ENCODE measurements at places on chromosomes 2 and 18.

DNA sequence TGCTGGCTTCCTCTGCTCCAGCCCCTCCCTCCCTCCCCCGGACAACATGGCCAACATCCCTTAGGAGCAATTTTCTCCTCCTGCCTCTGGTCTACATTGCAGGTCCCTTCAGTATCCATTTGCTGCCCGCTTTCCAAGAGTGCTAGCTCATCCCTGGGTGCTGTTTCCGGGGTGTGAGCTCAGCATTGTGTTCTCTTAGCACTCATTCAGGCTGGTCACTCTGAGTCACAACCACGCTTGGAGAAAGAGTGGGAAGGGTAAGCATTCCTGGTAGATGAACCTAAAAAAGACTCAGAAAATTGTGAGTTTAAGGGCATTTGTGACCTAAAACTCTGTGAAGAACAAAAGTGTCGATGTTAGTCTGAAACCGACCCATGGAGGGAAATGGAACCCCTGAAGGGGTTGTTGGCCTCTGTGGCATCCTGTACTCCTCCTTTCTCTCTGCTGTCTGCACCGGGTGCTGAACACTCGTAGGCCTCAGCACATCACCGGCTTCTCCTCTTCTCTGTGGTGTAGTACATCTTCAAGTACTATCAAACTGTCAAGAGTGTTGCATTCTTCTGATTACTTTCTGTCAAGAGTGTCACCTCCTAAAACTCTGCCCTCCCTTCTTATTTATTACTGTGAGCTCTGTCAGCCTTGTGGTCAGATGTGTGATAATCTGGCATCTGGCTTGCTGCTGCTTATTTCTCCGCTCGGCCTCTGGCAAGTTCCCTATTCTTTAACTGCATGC, 73.0 kb downstream of the CTNNA2 start:
- DNase-seq = no peak

- no peak for DNase-seq
Observed at GRCh38 chr18:35507192-35507591, 9.4 kb upstream of the INO80C start.

GRCh38 chr2:239283288-239283945, 117.4 kb downstream of the HDAC4 start:
- no peak for DNase-seq

GRCh38 chr2:155033652-155034051, 335.2 kb downstream of the KCNJ3 start:
- DNase-seq = no peak

- no peak for DNase-seq
Observed at GRCh38 chr18:38851526-38851925, 1285.9 kb upstream of the CELF4 start.

- no peak for DNase-seq
Observed at GRCh38 chr18:74171910-74172606, 23.7 kb downstream of the TIMM21 start.

DNA sequence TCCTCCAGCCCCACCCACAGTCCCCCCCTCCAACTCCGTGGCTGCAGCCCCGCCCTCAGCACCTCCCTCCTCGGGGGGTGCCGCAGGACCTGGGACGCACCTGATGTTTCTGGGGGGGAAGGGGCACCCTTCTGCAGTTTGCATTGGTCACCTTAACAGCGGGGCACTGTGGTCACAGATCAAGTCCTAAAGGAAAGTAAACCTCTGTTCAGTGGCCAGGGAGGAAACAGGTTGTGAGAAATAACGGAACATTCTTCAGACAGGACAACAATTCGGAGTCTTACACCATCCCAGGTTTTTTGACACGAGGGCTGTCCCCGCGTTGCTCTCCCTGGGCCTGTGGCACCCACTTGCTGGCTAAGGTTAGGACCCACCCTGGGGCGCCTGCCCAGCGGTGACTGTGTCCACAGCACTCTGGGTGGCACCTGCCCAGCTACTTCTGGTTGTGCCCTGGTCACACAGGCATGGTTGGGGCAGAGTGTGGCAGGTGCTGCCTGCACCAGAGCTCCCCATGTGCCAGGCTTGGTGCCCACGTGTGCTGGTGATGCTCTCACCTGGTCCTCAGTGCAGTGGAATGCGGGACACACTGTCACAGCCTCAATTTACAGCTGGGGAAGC, 93.5 kb upstream of the OTOS start:
- no peak for DNase-seq

- DNase-seq = no peak
Observed at GRCh38 chr2:117661619-117662018, 152.9 kb upstream of the DDX18 start.

DNA sequence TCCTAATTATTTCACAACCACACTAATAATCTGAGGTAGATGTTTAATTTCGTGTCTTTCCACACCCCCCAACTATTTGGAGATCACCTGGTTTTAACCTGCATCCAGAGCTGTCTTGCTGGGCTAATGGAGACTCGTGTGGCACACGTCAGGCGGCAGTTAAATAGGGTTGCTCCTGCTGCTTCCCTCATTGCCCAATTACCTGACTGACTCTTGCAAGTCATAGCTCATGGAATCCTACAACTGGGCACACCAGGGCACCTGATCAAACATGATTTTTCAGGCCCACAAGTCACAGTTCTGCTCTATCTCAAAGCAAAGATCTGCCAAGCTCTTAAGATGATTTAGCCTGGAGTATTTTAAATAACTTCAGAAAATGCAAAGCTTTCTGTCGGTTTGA, 1430.4 kb upstream of the ACVR2A start:
- no peak for DNase-seq

DNA sequence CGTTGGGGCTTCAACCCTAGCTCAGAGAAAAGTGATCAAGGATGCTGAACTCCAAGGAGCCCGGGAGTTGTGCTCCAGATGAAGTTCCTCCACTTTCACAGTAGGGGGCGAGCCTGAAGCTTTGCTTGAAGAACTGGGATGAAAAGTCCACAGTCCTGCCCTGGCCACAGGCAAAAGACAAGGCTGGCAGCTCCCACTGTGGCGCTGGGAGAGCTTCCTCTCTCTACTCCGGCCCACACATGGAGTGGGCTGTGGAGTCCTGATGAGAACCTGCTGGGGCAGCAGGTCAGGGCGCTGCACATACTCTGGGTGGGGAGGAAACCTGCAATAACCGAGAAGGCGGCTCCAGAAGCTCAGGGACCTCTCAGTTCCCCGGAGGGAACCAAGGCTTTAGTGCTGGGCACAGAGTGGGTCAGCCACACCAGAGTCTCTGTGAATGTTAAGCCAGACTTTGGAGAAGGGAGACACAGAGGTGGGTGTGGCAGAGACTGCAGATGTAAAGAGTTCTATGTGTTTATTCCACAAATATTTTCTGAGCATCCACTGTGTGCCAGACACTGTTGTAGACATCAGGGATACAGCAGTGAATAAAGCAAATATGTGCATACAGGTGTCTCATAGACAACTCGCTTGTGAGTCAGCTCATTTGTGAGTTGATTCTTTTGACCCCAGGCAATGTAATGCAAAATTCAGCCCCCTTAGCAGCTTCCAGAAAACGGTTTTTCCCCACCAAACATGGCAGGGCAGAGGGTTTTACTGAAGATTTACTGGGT, 48.0 kb upstream of the MRPL33 start:
- peak; percentile 15 for DNase-seq

DNA sequence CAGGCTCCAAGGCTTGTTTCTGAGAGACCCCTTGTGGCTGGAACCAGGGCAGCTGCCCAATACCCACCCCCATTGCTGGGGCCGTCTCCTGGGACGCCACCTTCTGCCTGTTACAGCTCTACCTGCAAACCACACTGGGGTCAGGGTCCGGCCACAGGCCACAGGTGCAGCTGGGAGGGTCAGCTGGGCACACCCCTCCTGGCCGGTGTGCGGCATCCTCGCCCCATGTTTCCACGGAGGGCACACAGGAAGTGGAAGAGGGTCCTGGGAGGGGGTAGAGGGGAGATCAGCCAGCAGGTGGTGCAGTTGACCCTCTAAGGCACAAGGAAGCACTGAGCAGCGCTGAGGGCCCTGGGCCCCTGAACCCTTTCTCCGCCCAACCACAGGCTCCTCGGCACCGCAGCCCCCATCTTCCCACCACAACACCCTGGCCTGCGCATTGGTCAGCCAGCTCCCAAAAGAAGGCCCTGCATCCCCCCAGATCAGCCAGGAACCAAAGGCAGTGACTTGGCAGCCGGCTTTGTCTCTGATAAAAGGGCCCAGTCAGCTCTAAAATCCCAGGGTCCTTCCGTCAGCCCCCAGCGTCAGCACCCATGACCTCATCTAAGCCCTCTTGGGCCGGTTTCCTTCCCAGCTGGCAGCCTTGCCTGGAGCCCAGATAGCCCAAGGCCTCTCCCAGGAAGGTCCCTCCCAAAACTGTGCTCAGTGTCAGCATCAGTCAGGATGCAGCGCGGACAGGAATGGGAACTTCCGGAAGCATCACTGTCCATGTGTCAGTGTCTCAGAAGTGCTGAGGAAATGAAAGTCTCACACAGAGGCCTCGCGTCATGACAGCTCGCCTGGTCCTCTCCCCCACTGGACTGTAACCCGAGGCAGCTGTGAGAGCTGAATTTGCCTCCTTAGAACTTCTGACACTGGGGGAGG, 1.7 kb downstream of the ERFE start:
- DNase-seq = no peak

GRCh38 chr2:64655018-64655664, 1.4 kb upstream of the SERTAD2 start:
- peak; percentile 47 for DNase-seq

GRCh38 chr2:25339791-25340180, 1.9 kb downstream of the DNMT3A start:
- no peak for DNase-seq

GRCh38 chr2:150705767-150706166, 218.3 kb upstream of the RND3 start:
- no peak for DNase-seq

GRCh38 chr2:172976116-172976515, 99.5 kb upstream of the MAP3K20 start:
- DNase-seq = no peak

GRCh38 chr2:202299712-202300111, 34.1 kb downstream of the NOP58 start:
- no peak for DNase-seq

DNA sequence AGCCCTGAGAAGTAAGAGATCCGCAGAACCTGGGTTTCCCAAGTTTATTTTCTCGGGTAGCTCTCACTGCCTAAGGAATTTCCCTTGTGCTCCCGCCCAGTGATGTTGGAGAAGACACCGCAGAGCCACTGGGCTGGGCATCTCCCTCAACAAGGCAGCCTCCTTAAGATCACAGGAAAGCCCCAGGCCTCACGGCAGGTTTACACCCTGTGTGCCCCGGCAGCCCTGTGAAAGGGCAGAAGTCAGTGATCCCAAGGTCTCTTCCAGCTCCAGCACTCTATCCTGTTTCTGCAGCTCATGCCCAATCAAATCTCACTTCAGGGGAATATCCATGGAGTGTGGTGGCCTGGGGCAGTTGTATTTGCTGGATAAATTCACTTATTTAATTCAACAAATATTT, 66.5 kb downstream of the ACTR2 start:
- no peak for DNase-seq

DNA sequence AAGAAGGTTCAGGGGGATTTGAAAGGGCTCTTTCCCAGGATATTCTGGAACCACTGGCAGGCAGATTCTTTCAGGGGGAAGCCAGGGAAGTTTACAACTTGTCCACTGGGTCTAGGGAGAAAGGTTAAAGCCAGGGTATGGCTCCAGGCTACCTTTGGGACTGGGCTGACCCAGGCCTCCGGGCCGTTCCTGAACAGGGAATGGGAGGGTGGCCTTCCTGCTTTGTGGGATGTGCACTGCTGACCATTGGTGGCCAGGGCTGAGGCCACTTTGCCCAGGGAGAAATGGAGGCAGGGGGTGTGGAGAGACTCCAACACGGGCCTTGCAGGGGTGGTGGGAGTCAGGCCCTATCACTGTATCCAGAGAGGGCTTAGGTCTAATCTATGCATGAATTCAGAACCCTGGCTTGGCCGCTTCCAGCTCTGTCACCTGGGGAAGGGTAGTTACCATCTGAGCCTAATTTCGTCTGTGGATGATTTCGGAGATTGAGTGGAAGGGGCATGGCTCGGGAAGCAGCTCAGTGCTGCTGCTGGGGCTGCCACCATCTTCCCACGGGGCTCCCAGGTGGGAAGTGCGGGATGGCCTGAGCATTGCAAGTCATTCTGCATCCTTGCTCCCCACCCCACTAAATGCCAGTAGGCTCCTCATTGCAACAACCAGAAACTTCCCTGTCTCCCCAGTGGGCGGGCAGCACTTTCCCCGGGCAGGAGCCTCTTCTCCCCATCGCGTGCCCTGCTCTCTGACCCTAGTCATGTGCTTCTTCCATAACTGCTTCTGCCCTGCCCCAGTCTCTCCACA, 57.1 kb upstream of the OTOF start:
- DNase-seq = no peak

- DNase-seq = no peak
Observed at GRCh38 chr18:13403786-13404549, 185.4 kb downstream of the LDLRAD4 start.

GRCh38 chr18:46736135-46736534, 20.7 kb downstream of the ST8SIA5 start:
- DNase-seq = no peak

- no peak for DNase-seq
Observed at GRCh38 chr2:32965523-32966171, 18.9 kb downstream of the LTBP1 start.

DNA sequence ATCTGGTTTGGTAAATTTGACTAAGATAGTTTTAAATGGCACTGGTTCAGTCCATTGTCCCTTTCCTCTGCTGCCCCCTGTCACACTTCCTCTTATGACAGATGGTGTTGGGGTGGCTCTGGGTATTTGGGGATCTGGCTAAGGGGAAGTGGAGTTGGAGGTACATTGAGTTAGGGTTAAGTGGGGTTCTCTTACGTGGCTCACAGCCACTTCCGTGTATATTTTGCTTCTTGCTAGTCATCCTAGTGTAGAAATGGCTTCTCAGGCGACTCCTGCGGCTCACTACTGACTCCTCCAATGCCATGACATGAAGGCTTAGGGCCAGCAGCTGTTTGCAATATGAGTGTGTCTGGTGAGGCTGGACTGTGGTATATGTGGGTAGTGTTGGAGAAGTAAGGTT, 187.0 kb downstream of the HAUS1 start:
- DNase-seq = peak; percentile 18

- no peak for DNase-seq
Observed at GRCh38 chr2:8659735-8660492, 21.9 kb upstream of the ID2 start.

All from CD4-positive, alpha-beta T cell treated with Interferon alpha-2 for 1 hour (primary cell).